RWPE2 (cell line): ENCODE measurements at places on chromosomes 16 and 17.
A peak's percentile ranks its signal among the peaks of the same experiment; 100 is the strongest.

DNA sequence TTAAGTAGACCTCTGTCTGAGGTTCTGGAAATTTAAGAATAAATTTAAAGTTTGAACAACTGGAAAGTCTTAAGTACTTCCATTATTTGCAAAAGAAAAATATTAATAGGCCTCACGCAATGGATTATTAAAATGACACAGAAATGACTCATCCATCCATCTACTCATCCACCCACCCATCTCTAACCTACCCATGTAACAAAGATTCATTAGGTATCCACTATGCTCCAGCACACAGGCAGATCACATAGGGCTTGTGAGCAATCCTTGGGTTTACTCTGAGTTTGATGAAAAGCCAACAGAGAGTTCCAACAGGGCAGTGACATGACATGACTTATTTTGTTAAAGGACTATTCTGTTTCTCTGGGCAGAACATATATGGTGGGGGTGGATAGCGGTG lies 93.3 kb downstream of the HELZ start:
- no peak for DNase-seq
- H3K4me3 ChIP-seq, result no peak overlapping the region
- H3K27ac ChIP-seq, result peak overlapping the region; percentile 45
- H3K27me3 ChIP-seq, result no peaks in the 10 kb centered on the region
- peaks cover 52% of the 10 kb centered on the region for H3K36me3 ChIP-seq

DNA sequence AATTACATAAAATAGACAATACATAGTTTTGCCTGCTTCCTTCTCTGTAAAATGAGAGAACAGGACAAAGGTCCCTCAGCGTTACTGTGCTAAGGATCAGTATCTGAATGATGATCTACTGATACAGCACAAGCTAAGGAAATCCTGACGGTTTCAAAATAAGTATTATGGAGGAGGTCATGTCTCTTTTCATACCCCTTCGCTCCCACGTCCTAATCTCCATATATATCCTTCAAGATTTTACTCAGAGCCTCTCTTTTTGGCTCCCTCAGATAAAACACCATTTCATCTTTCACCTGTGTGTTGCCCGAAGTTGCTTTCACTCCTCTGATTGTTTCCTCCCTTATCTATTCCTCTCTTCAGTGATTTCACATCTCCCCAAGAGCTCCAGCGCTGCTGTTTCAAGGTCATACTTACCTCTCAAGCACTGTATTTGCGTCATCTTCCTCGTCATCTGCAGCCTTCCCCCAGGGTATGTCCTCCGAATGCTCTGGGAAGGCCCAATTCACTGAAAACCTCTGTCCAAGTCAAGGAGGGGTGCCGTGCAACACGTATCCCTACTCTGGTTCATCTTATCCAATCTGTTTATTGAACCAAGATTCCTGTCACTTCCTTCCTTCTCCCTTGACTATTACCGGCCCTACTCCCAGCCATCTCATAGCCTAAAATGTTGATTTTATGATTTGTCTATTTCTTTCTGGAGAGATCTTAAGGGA lies 1.2 kb upstream of the BLTP2 start:
- peak overlapping the region; percentile 39 for H3K4me3 ChIP-seq
- peaks cover 46% of the 10 kb centered on the region for H3K36me3 ChIP-seq
- no peaks in the 10 kb centered on the region for H3K27me3 ChIP-seq
- peak overlapping the region; percentile 48 for H3K27ac ChIP-seq
- no peak for DNase-seq

DNA sequence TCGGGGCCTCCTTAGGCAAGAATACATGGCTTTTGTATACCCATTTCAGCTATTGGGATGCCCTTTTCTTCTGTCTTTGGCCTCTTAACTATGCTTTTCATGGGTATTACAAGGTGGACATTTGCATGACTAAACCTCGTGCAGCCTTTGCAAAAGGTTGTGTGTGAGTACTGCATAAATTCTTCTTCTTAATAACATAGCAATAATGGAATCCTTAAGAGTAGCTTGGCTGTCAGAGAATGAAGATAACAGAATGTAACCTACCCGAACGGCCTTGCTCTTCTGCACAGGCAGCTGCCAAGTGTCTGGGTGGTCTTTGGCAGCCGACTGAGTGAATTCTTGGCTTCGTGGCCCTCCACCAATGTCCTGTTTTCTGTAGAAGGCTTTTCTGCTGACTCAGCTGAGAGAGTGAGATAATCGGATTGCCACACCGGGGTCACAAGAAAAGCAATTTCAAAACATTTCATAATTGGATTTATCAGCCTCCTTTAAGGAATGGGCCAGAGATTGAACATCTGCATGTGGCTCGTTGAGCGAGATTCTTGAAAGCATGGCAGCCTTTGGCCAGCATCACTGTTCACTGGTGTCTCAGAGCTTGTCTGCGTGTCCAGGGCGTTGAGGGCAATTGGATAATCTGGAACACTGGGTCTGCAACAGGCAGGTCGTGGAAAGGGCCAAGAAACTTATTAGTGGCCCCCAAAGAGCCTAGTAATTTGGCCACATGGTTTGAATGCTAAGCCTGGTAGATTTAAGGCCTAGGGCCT lies 13.4 kb downstream of the IRF8 start:
- H3K4me1 ChIP-seq, result peaks cover 8% of the 10 kb centered on the region
- H3K4me3 ChIP-seq, result no peak overlapping the region
- peaks cover 18% of the 10 kb centered on the region for H3K27me3 ChIP-seq
- H3K27ac ChIP-seq, result no peak overlapping the region
- no peaks in the 10 kb centered on the region for H3K36me3 ChIP-seq
- no peak for DNase-seq

- no peak overlapping the region for H3K4me3 ChIP-seq
- no peak for DNase-seq
- no peaks in the 10 kb centered on the region for H3K27me3 ChIP-seq
- no peaks in the 10 kb centered on the region for H3K36me3 ChIP-seq
- H3K4me1 ChIP-seq, result no peaks in the 10 kb centered on the region
Observed at GRCh38 chr17:16506188-16506587, 14.2 kb upstream of the LRRC75A start.

GRCh38 chr17:21199311-21199710 lies 14.7 kb downstream of the TMEM11 start:
- no peak overlapping the region for H3K4me3 ChIP-seq
- peaks cover 26% of the 10 kb centered on the region for H3K36me3 ChIP-seq
- no peak for DNase-seq
- H3K27me3 ChIP-seq, result no peaks in the 10 kb centered on the region
- no peak overlapping the region for H3K27ac ChIP-seq
- no peaks in the 10 kb centered on the region for H3K4me1 ChIP-seq

- H3K27me3 ChIP-seq, result no peaks in the 10 kb centered on the region
- H3K4me3 ChIP-seq, result peak overlapping the region; percentile 66
- H3K27ac ChIP-seq, result peak overlapping the region; percentile 97
- peaks cover 33% of the 10 kb centered on the region for H3K36me3 ChIP-seq
- DNase-seq, result no peak
Observed at GRCh38 chr17:7586673-7587419, 3.0 kb downstream of the SOX15 start.

GRCh38 chr17:50952889-50953288 lies 86.7 kb upstream of the TOB1 start:
- H3K27ac ChIP-seq, result peak overlapping the region; percentile 75
- no peaks in the 10 kb centered on the region for H3K36me3 ChIP-seq
- DNase-seq, result no peak
- H3K4me1 ChIP-seq, result peaks cover 58% of the 10 kb centered on the region
- no peak overlapping the region for H3K4me3 ChIP-seq
